ENCODE measurements at places on chromosomes 12 and 14. TPM values are rescaled to one million over a fixed set of nuclear protein-coding genes. Genes with fewer than 3 reads are reported as not detected.

DNA sequence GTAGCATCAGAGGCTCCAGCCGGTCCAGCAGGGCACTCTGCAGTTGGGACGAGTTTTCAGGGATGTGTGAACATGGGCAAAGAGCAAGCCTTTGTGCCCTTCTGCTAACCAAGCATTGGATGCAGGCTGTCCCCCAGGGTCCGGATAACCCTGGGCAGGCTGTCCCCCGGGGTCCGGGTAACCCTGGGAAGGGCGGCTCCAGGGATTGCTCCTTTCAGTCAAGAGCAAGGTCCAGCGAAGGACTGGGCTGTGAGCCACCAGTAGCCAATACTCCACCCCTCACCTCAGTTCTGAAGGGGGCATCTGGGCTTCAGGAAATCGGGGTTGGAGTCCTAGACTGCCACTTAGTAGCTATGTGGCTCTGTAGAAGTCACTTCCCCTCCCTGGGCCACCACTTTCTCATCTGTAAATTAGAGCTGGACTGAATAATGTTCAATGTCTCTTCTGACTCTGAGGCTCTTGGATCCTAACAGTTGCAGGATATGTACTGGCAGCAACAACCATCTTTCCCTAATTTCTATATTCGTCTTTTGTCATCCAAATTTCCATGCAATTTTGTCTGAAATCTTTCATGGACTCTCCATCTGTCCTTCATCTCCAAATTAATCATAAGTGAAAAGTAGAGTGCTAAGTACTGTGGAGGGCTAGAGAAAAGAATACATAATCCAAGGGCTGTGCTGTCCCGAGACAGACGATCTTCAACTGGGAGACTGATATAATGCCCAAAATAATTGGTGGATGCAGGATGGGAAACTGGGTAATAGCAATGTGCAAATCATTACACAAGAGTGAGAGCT, 137.4 kb upstream of the NTF3 start:
- ATAC-seq, result no peak

DNA sequence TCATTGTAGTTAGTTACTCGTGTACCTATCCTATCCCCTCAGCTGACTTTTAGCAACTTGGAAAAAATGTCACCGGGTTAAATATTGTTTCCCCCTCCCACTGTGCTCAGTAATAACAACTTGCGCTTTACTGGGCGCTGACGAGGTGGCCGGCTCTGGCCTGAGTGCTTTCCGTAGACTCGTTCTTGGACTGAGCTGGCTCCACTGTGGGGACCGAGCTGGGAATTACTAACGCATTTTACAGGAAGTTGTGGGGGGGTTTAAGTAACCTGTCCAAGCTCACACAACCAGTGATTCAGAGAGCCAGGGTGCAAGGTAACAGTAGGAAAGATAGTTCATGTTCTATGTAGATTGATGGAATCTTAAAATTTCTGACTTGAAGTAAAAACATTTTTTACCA, 82.5 kb upstream of the KICS2 start:
- no peak for ATAC-seq

DNA sequence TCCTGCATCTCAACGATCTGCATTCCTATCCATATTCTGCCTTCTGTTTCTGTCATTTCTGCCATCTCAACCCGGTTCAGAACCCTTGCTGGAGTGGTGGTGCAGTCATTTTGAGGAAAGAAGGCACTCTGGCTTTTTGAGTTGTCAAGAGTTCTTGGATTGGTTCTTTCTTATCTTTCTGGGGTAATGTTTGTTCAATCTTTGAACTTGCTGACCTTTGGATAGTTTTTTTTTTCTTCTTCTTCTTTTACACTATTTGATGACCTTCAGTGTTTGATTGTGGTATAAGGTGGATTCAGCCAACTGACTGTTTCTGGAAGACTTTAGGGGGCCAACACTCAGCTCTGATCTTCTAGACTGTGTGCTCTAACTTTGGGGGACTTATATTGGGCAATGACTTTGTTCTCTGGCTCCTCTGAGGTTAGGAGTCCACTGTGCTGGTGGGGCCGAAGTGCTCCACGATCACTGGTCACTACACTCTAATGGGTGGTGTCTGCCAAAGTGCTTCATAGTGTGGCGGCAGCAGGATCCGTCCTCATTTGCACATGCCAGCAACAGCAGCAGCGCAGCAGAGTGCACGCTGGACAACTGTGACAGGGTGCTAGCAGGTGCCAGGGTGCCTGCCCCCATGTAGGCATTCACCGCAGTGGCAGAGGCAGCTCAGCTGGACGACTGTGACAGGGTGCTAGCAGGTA, 255.8 kb downstream of the FBXL14 start:
- ATAC-seq, result no peak

The COL2A1 gene
- not detected for total RNA-seq

The CD4 gene
- 15.2 TPM for total RNA-seq
